ENCODE measurements at places on chromosomes 13 and 19.

DNA sequence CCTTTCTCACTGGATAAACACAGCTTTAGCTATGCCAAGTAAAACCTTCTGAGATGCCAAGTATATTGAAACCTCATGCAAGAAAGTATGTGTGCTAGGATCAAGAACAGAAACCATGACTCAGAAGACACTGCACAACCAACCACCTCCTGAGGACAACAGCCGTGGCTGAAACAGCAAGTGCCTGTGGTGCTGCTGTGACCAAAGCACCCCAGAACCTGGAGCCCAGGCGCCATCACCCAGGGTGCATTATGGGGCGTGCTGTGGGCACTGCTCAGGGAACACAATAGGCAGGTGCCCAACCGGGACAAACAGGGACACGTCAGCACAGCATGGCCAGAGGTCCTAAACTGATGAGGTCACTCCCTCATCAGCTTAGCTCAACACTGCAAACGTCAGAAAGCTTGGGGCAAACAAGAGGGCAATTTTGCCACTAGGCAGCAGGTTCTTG, 101.3 kb upstream of the SLC15A1 start:
- DNase-seq: no peak

DNA sequence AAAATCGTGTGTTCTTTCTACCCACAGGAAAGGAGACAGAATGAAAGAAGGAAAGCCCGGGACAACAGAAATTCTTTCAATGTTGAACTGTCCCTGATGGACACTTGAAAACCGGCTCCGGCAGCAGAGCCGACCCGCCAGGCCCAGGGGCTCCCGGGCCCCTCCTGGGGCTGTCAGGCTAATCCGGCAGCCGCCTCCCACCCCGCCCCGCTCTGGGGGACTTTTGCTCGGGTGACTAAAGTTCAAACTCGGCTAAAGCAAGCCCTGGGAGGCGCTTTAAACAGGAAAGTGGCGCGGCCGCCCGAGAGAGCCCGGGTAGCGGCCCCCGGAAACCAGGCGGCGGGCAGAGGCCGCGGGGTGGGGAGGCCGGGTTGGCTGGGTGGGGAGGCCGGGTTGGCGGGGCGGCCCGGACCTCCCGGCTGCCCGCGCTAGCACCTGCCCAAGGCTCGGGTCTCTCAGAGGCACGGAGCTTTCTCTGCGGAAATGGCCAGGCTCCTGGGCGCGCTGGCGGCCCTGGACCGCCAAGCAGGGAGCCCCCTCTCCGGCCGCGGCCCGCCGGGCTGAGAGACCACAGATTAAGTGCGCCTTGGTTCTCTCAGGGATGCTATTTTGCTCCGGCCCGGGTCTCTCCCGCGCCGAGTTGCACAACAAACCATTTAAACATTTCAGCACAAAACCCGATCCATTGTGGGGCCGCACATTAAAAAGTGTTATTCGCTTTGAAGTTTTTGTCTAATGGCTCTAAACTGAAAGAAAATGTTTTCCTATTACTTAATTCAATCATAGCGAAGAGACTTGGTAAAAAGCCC, 2.6 kb upstream of the GSX1 start:
- no peak for DNase-seq

- DNase-seq: no peak
Observed at GRCh38 chr19:10344780-10345179, 5.4 kb upstream of the ICAM3 start.

GRCh38 chr13:53499576-53500133, 471.0 kb downstream of the OLFM4 start:
- no peak for DNase-seq

GRCh38 chr13:100875392-100876043, 200.9 kb upstream of the TMTC4 start:
- DNase-seq: no peak
